ENCODE measurements at places on chromosomes 7 and 10.

DNA sequence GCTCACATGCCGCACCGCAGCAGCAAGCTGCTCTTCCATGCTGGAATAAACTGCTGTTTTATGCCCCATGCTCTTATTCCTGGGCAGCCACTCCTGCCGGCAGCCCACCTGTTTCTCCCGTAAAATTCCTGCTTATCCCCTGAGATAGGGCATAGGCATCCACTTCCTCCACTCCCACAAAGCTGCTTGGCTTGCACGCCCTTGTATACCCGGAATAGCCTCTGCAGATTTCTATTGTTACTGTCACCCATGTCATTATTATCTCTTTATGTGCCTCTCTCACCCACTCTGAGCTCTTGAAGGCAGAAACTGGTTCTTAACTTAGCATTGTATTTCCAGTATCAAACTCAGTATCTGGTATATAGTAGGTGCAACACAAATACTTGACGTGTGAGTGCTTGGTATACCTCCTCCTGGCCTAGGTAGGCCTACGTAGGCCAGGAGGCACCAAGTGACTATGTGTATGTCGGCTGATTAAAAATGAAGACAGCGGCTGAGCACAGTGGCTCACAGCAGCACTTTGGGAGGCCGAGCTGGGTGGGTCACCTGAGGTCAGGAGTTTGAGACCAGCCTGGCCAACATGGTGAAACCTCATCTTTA is 193.4 kb downstream of the CCDC3 start:
- DNase-seq, result no peak

DNA sequence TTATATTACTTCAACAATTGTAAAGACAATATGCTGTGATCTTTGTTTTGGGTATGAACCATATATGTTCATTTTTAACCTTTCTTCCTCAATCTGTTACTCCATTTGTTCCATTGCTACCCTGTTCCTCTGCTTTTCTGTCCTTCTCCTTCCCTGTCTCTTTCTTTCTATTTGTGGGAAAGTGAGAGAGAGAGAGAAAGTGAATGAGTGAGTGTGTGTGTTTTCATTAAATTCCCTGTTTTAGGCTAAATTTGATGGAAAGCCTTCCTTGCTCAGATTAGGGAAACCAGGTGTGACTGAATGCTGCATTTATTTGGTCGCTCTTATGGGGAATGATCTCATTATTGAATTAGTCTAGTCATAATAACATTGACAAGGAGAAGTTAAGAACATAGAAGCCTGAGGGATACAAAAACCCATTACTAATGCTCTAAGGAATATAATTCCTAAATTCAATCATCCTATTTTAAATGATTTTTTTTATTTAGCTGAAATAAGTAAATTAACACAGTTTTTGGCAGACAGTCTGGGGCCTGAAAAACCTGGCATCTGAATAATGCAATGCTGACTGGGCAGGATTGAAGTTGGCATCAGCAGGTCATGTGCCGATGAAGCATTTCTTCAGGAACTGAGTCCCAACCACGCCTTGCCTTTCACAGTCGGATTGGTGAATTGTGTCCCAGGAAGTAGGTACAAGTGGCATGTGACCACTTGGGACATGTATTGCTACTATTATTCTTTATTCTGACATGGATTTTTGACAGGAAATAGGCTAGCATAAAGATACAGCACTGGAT is 117.6 kb upstream of the LRGUK start:
- no peak for DNase-seq

GRCh38 chr7:106038916-106039315 is 73.2 kb downstream of the SYPL1 start:
- no peak for DNase-seq

DNA sequence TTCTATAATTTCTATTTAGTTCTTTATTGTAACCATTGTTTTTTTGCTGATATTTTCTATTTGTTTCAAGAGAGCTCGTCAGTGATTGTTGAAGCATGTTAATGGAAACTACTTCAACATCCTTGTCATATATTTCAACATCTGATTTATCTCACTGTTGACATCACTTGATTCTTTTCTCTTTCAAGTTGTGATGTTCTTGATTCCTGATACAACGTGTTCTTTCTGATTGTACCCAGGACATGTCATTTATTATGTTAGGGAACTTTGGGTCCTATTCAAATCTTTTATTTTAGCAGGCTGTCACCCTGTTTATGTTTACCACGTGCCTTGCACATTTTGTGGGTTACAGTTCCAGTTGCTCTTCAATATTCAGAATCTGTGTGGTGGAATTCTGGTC is 79.8 kb upstream of the RSU1 start:
- no peak for DNase-seq

- DNase-seq, result no peak
Measured at GRCh38 chr10:78964274-78964951, 104.4 kb upstream of the ZMIZ1 start.

DNA sequence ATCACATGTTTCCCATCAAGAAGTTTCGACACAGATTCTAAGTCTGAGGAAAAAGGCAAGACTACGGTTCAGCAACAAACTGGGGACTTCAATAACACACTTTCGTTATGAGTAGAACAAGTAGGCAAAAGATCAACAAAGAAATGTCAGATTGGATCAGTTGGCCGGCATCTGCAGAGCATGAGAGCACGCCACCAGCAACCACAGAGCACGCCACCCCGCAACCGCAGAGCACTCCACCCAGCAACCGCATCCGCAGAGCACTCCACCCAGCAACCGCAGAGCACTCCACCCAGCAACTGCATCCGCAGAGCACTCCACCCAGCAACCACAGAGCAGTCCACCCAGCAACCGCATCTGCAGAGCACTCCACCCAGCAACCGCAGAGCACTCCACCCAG is 89.7 kb upstream of the FAM20C start:
- no peak for DNase-seq

DNA sequence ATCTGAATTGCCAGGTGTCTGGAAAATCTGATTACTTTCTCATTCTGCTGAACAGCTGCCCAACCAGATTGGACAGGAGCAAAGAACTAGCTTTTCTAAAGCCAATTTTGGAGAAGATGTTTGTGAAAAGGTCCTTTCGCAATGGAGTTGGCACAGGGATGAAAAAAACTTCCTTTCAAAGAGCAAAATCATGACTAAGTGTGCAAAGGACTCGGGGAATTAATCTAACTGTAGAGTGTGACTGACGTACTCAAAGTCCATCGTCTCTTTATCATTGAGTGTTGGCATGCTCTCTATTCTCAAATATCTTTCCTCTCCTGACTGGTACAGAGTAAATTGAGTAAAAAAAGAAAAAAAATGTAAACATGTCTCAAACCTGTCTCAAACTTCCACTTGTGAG is 3.3 kb downstream of the NPS start:
- no peak for DNase-seq

GRCh38 chr10:451856-452255 is 237.6 kb downstream of the DIP2C start:
- no peak for DNase-seq

GRCh38 chr7:155344270-155344617 is 46.6 kb downstream of the INSIG1 start:
- no peak for DNase-seq

DNA sequence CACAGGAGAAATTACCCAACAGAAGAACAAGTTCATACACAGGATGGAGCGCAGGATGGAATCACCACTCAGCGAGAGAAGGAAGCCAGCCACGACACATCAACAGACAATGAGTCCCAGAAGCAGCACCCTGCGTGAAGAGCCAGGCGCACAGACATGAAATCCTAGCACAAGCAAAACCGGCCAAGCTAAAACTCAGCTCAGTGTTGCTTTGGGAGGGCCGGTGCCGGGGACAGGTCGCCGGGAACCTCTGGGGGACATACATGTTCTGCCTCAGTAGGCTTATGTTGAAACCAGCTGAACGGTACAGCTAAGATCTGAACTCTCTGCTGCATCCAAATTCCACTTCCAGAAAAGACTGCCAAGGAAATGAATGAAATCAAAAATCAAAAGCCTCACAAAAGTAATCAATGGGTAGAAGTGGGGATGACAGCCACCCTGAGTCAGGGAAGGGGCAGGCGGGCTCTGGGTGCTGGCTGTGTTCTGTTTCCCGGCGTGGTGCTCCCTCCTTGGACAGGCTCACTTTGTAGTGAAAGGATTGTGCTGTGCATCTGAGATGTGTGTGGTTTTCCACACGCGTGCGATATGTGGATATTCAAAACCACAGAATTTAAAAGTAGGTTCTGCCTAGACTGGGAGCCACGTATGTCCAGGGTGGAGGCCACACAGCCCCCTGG is 114.7 kb downstream of the PDGFA start:
- no peak for DNase-seq

DNA sequence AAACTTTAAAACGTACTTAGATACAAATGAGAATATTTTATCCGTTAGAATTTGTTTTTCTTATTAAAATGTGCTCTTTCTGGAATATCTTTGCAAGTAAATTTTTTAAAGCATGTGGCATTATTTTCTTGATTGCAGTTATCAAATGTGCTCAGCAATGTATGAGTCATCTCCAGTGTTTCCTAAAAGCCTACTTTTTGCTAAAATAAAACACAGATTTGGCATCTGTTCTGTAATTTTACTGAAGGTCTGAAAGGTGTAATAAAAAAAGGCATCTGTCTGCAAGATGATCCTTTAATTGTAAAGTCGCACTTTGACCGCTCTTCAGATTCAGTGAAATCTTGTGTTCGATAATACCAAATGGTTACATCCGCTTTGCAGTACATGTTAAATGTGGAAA is 3.4 kb downstream of the GNAT3 start:
- no peak for DNase-seq

GRCh38 chr7:106986450-106986977 is 58.0 kb upstream of the PRKAR2B start:
- no peak for DNase-seq

- DNase-seq, result no peak
Measured at GRCh38 chr7:72334698-72335097, 77.4 kb downstream of the CALN1 start.

DNA sequence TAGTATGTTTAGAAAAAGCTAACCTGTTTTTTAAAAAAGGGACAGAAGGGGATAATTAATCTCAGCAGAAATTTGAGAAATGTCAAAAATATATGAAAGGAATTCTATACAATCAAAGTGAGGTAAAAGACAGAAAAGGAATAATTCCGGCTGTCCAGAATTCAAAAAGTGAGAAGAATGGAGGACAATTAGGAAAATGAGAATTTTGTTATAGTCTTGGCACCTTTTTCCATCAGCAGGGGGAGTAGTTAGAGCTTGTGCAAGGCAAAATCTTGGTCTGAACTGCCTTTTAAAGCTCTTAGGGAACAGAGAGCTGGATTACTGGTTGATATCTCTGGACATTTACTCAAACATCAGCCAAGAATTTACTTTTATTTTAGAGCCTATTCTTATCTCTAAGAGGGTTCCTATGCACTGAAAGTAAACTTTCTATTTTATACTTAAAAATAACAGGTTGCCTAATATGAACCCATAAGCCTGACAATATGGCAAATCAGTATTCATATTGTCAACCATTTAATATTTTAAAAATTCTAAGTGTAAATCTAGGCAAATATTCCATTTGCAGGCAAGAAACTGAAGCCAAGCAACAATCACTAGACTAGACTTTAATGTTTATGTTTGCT is 185.6 kb downstream of the ANK3 start:
- DNase-seq, result no peak

GRCh38 chr7:71691538-71691937 is 559.6 kb downstream of the GALNT17 start:
- no peak for DNase-seq

DNA sequence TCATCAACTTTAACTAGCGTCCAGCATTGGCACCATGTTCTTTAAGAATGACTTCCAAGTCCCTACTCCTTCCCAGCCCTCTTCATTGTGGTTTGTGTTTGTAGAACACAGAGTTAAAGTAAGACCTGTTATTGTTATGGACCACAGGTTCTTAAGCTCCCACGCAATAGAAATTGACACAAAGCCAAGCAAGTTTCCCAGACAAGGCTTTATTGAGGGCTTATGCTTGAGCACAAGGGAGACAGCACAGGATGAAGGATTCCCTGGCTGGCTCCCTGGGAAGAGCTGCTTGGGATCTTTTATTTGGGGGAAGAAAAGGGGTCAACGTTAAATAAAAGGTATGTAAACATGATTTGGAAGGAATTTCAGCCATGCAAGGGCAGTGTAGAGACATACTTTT is 44.3 kb upstream of the PRKCQ start:
- no peak for DNase-seq

- DNase-seq, result no peak
Measured at GRCh38 chr10:80528185-80528700, 9.5 kb upstream of the SH2D4B start.

DNA sequence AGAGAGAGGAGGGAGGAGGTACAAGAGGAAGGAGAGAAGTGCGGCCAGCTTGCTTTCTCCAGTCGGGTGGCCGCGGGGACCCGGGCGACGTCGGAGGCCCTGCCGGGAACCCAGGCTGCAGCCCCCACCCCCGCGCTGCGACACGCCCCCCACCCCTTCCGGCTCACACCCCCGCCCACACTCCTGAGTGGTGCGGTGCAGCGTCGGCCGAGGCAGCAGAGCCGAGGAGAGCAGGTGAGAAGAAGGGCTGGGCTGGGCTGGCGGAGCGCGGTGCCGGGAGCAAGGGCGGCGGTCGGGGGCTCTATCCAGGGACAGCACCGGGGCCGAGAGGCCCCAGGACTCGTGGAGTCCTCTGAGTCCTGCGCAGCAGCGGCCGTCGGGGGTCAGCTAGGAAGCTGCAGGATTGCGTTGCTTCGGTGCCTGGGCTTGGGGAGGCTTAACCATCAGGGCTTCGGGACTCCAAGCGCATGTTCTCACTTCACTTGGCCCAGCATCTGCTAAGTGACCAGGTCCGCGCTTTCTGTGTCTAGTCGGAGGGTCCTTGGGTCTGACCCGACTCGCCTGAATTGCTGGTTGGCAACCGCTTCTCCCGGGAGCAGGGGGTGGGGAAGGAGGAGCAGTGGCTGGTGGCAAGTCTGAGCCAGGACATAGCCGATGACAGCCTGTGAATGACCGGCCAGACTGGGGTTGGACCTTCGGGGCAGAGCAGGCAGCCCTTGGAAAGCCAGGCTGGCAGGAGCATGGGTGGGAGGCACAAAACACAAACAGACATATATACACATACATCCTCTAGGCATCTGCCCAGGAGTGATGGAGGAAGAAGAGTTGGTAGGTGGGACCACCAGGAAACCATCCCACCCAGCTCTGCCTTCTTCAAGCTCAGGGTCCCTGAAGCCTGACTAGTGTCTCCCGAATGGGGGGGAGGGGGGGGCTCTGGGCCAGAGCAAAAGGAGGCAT is 683 bp downstream of the CHAT start:
- no peak for DNase-seq

DNA sequence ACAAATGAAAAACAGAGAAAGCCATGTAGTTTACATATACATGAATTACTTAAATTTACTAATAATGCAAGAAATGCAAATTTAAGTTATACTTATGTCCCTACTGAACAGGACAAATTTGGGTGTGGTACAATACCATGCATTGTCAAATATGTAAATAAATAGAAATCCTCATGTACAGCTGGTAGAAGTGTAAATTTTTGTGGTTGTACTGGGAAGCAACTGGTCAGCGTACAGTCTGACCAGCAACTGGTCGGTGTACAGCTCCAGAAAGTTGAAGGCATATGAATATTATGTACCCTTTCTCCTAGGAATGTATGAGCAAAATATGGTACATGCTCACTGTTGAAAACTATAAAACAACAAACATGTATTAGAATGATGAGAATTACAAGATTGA is 93.9 kb upstream of the TMEM106B start:
- no peak for DNase-seq

GRCh38 chr7:134154581-134155130 is 27.5 kb downstream of the LRGUK start:
- DNase-seq, result no peak
